ENCODE measurements at places on chromosomes 2 and 18.

DNA sequence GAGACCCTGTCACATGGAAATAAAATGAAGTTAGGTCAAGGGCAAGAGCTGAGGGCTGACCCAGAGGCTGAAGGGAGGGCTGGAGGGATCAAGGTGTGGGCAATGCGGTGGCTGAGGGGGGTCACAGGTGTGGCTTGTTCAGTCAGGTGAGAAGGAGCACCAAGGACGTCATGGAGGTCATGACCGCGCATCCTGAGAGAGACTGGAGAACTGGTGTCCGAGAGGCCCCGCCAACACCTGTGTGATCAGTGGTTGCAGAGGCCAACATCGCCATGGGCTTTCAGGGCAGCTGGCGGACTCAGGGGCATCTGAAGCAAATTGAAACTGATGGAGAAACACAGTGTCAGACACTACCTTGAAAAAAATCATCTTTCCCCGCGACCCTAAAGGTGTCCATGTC, 13.0 kb downstream of the TOGARAM2 start:
- DNase-seq, result no peak

- DNase-seq, result no peak
Observed at GRCh38 chr2:234804704-234805103, 147.1 kb upstream of the SH3BP4 start.

- no peak for DNase-seq
Observed at GRCh38 chr2:48527226-48527885, 2.6 kb upstream of the STON1 start.

DNA sequence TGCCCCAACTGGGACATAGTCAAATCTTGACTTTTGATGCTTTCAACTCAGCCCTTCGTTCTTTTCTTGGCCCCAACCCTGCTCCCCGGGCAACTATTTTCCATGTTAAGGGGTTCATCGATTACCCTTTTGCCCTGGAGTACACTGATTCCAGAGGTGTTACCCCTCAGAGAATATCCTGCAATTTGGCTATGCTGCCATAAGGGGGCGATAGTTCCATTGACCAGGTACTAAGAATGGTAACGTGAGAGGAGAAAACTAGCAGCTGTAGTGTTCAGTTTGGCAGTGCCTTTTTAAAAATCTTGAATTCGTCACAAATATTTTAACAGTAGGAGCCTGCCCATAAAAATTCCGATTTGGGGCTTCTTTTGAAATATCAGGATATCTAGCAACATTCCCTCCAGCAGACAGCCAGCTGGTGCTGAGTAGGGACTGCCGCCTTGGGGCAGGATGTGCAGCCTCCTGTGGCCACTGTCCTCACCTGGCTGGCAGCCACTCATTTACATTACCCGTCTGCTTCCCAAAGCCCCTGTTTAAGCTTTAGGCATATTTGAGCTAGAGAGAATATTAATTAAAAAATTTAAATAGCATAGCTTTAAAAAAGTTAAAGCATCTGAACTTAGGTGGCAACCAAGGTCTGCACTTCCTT, 146.3 kb upstream of the SKOR2 start:
- no peak for DNase-seq

- DNase-seq, result no peak
Observed at GRCh38 chr18:2662990-2663389, 7.5 kb downstream of the SMCHD1 start.

DNA sequence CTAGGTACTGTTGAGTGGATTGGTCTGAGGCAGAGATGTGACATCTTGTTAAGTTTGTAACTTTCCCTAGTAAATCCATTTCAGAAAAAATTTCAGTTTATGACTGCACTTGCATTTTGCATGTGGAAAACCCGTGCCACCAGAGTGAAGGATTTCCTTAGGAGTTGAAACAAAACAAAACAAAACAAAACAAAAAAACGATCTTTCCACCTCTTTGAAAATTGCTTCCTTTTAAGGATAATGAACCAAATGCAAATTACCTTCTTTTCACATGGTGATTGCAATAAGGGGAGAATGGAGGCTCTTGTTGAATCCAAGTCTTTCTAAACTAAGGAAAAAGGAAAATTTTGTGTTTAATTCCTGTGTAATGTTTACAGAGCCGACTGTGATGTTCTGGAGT, 43.2 kb downstream of the PHLPP1 start:
- no peak for DNase-seq
